NCI-H69 (cell line): ENCODE measurements at places on chromosomes 11 and 22.

GRCh38 chr11:87125257-87125656, 87.5 kb downstream of the TMEM135 start:
- DNase-seq = peak; percentile 34

GRCh38 chr11:111707039-111707690, 59.0 kb downstream of the PPP2R1B start:
- peak; percentile 82 for DNase-seq

DNA sequence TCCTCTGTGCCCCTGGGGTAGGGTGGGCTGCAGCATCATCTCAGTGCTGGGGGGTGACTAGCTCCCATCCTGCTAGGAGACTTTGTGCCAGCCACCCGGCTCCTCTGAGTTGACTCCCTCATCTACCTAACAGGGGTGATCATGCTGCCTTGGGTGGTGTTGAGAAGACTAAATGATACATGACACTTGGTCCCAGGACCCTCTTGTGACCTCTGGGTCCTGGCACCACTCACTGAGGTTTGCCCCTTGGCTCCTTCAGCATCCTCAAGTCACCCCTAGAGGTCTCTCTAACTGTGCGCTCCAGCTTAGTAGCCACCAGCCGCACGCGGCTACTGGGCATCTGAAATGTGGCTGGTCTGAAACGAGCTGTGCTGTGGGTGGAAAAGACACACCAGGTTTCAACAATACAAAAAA, 72.1 kb downstream of the LRRC32 start:
- peak; percentile 77 for DNase-seq

DNA sequence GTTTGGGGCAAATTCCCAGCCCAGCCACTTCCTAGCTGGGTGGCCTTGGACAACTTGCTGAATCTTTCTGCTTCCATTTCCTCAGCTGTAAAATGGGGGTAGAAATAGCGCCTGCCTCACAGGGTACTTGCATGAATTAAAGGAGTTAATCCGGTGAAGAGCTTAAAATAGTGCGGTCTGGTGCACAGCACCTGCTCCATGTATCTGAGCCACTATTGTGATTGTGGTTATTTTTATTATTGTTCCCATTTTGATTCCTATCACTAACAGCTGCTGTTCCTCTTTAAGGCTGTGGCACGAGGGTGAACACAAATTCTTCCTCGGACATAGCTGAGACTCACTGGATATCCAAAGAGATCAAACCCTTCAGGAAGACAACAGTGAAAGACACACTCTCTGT, 46.9 kb upstream of the TP53I11 start:
- DNase-seq = no peak

GRCh38 chr11:102831489-102832440, 11.6 kb downstream of the MMP3 start:
- DNase-seq = no peak

- DNase-seq = no peak
Observed at GRCh38 chr11:28581286-28582242, 473.4 kb downstream of the METTL15 start.

DNA sequence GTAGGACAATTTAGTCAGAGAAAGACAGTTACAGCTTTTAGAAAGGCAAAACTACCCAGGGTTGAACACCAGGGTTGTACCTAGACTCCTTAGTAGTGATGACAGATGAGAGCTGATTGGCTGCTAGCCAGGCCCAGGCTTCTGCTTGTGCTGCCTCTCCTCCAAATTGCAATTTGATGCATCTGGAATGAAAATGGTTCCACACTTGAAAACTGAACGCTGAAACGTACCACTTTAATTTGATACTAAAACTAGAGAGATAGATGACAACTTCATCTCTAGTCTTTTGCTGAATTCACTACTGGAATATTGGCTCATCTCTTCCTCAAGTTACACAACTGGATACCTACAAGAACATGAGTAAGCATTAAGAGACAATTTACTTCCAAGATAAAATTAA, 19.2 kb upstream of the FNBP4 start:
- DNase-seq = no peak

- no peak for DNase-seq
Observed at GRCh38 chr22:17371448-17371847, 2.2 kb downstream of the CECR2 start.

- DNase-seq = no peak
Observed at GRCh38 chr11:353179-353873, 16.0 kb upstream of the B4GALNT4 start.

DNA sequence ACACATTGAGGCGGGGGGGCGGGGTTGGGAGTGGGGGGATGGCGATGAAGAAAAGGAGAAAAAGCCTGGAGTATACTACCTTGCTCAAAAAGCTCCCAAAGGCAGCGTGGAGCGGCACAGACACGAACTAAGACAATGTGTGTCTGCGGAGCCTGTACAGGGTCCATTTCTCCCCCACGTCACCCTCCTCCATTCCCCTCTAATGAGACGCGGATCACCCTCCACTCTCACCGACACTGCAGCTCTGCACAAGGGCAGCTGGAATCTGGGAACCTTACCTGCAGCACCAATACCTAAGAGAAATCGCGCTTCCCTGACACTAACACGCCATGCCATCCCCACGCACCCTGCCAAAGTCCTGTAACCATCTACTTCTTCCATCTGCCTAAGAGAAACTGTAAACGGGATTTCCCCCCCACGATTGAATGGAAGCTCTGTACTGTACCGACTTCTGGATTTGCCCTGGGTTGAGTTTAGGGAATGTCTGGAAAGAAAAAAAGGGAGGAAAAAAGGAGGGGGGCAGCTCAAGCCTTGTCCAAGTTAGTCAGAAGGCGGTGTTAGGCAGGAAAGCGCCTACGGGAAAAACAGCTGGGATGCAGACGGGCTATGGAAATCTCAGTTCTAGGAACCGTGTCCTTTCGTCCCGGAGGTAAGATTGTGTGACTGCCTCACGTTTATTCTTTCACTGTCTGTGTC, 125.7 kb upstream of the C11orf58 start:
- peak; percentile 71 for DNase-seq

DNA sequence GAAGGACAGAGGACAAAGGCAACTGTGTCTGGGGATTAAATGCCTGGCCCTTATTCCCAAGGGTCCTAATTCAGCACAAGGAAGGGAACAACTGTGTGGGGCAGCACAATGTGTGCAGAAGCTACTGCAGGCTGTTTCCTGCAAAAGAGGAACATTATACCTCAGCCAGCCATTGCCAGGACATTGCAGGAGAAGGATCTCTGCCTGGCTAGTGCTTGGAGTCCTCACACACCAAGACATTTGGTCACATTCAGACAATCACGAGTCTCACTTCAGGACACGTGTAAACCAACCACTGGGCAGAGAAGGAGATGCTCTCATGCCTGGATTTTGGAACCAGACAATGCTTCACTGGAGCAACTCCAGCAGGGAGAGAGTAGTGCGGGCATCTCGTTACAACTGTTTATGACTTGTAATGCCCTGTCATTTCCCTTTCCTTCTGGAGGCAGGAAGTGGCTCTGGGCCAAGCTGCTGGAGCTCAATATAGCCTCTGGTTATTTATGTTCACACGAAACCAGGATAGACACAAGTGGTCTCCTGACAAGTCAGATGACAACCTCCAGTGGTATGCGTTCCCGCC, 23.9 kb upstream of the ZC3H12C start:
- peak; percentile 96 for DNase-seq

DNA sequence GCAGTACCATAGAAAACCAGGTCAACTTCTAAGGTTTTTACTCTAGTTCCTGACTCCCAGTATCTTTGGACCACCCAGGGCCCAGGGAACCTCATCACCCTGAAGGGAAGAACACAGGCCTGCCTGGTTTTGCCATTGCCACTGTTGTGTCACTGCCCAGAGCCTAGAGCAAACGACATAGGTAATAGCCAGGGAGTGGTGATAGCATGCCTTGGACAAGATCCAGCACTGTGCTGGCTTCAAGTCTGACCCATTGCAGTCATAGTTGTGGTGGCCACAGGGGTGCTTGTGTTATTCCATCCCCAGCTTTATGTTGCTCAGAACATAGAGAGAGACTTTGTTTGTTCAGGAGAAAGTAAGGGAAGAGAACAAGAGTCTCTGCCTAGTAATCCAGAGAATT, 2310.2 kb downstream of the LRRC4C start:
- DNase-seq = peak; percentile 57

DNA sequence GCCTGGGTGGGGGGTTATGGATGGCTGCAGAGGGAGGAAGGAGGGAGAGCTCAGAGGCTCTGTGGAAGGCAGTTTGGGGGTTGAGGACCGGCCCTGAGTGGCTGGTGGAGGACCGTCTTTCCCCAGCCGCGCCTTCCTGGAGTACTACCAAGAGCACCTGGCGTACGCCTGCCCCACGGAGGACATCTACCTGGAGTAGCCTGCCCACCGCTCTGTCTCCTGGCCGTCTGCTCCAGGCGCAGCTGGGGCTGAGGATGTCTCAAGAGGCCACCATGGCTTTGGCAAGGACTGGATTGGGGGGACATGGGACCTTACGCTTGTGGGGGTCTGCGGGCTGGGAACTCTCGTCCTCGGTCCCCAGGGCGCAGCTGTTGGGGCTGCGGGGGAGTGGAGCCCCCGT, 10.0 kb downstream of the MAPK8IP2 start:
- no peak for DNase-seq
